ENCODE measurements at places on chromosomes 2 and 18.

GRCh38 chr2:122562775-122563174 is 807.3 kb downstream of the TSN start:
- no peak for DNase-seq

DNA sequence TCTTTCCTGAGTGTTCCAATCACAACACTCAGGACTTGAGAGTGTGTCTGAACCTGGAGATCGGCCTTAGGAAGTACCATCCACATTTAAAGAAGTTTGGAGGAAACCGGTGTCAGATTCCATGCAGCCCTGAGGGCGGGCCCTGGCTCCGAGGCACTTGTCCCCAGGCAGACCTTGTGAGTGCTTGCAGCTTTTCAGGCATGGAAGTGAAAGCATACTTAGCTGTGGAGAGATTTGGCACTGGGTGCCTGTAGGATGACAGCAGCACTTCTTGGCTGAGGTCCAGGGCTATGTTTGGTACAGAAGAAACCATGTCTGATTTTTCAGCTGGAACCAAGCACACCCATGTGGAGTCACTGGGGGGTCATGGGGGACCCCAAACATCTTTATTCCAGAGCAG is 230.8 kb downstream of the SEPTIN10 start:
- DNase-seq, result peak; percentile 64

DNA sequence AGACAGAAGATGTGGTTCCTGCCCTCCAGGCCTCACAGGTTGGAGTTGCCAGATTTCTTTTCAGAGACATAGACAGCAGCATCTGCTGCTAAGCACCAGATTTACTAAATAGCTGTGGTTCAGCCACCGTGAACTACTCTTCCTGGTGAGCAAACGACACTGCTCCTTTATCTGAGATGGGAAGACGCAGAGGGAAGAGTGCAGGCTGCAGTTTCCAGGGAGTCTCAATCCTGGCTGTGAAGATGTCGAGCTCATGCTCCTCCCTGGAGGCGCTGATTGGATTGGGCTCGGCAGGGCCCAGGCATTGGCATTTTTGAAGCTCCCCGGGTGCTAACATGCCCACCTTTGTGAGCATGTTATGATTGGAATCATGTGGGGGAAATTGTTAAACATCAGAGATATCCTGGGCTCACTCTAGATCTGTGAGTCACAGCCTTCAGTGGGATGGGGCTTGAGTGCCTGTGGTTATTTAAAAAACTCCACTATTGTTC is 314.8 kb downstream of the TSN start:
- DNase-seq, result no peak

- DNase-seq, result no peak
Observed at GRCh38 chr18:55326134-55326533, 261.9 kb downstream of the TCF4 start.

- DNase-seq, result no peak
Observed at GRCh38 chr2:44286119-44286883, 11.0 kb downstream of the SLC3A1 start.

DNA sequence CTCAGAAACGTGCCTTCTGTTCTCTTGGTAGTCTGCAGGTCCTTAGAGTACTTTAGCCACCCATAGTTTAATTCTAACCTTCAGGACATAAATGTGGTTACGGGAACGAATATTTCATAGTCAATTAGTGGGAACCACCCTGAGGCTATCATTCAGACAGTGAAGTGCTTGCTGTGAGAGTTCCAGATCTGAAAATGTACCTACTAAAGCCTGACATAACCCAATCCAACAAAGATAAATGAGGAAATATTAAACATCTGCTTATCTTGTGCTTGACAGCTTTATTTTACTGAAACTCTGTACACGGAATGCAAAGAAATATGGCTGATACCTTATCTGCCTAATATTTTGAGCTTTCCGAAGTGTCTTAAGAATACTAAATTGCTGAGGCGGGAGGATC is 43.0 kb downstream of the RAB27B start:
- DNase-seq, result no peak

- DNase-seq, result no peak
Observed at GRCh38 chr2:121748202-121748601, 7.2 kb upstream of the TSN start.

GRCh38 chr2:219381448-219381847 is 6.3 kb downstream of the DNPEP start:
- DNase-seq, result no peak

- DNase-seq, result no peak
Observed at GRCh38 chr2:119389615-119390306, 23.0 kb downstream of the DBI start.

DNA sequence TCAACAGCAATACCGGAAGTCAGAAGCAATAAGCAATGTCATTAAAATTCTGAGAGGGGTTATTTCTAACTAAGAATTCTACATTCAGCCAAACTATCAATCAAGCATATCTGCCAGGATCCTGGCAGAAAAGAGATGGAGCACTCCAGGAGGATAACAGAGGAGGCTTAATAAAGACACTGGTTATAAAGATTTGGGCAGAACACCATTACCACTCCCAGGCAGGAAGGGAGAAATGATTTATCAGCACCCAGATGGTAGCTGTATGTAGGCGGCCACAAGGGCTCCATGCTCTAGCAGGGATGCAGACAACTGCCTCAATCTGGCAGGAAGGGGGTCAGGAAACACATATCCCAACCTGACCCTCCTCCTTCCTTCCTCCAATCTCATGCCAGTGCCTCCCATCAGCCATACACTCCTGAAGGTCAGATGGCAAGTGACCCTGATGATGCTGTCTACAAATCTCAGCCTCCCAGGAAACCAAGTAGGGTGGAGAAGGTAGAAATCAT is 20.5 kb upstream of the TNFAIP6 start:
- no peak for DNase-seq

DNA sequence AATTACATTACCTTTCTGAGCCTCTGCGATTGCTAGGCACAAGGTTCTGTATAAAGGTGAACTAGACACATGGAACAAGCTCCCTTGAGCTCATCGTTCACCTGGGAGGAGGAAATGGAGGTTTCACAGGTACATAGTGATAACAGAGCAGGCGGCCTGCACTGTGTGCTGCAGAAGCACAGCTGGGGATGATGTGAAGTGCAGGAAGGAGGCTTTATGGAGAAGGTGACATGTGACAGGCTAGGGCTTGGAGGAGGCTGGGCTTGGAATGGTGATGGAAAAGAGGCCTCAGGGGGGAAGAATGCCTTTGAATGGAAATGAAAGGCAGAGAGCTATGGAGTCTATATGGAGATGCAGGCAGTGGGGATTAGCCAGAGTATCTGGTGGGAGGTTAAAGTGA is 22.9 kb downstream of the MARCHF4 start:
- DNase-seq, result no peak

DNA sequence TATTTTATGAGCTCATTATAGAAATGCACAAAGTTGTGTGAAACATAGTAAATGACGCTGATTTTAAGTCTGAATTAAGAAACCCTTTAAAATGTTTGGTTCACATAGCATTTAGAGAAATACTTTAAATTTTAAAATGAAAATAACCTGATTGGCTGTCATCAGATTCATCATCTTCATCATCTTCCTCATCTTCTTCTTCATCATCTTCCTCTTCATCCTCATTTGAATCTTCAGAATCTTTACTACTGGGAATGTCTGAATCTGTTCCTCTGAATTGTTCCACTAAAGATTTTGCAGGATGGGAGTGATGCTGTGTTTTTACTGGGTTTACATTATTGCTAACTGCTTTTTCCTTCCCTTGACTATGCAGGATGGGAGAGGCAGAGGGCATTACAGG is 146.1 kb upstream of the WDSUB1 start:
- no peak for DNase-seq

- DNase-seq, result no peak
Observed at GRCh38 chr2:130754811-130755210, 529 bp upstream of the AMER3 start.

DNA sequence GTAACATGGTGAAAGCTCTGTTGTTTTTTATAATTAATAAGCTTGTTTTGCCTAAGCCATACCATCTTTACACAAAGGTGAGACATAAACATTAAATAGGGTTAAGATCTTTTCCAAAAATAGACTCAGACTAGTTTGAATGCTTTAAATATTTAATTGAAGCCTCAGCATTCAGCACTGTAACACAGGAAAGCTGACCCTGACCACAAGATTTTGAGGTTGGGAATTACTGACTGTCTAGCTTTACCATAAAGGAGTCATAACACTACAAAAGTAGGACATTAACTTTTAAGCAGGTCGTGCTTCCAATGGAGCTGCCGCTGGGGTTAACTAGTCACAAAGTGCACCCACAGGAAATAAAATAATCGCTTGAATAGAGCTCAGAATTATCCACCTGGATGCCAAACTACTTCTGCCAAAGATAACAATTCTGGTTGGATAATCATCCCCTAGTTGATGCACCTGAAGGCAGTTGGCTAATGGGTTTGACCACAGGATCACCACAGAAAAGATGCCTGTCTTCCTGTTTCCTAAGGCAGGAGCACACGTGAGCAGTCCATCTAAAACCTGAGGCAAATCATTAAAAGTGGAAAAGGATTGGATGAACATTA is 106.2 kb downstream of the COBLL1 start:
- DNase-seq, result no peak

- no peak for DNase-seq
Observed at GRCh38 chr2:36270758-36271157, 84.8 kb upstream of the CRIM1 start.

DNA sequence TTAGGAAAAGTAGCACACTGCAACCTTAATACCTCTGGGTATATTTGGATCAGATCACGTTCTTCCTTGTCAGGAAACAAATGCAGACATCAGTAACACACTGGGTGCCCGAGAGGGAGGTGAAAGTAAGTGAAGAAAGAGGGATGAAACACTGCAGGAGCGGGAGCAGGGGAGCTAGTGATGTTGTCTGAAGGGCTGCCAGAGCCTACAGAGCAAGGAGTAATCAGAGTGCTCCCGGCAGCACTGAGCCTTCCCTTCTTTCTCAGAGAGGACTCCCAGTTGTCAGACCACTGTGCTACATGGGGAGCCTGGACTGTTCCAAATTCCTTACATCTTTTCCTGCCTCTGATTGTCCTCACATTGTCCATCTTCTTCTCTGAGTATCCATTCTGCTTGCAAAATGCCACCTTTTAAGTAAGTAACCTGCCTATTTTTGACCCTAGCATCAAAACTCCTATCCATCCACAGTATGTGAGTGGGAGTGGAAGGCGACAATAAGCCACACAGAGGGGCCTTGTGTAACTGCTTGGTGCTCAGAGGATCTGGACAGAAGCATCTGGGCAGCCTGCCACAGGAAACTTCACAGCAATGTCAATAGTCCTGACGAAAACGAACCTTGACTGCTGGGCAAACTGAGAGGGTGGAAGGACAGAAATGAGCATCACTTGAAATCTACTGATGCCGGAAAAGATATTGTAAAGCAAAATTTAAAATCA is 10.8 kb upstream of the NAB1 start:
- no peak for DNase-seq

GRCh38 chr2:20339012-20339411 is 11.6 kb downstream of the PUM2 start:
- DNase-seq, result no peak

GRCh38 chr2:158934170-158934569 is 34.3 kb upstream of the TANC1 start:
- no peak for DNase-seq

DNA sequence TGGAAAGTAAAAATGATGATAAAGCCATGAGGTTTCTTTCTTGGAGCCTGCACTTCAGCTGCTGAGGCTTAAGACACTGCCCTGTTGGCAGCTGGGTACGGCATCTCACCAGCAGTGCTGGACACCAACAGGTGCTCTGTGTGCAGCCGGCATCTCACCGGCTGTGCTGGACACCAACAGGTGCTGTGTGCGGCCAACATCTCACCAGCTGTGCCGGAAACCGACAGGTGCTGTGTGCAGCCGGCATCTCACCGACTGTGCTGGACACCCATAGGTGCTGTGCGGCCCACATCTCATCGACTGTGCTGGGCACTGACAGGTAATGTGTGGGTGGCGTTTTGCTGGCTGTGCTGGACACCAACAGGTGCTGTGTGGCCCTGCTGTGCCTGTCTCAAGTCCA is 190.8 kb downstream of the TMEM18 start:
- no peak for DNase-seq

GRCh38 chr2:225113371-225114015 is 71.2 kb upstream of the DOCK10 start:
- DNase-seq, result no peak

DNA sequence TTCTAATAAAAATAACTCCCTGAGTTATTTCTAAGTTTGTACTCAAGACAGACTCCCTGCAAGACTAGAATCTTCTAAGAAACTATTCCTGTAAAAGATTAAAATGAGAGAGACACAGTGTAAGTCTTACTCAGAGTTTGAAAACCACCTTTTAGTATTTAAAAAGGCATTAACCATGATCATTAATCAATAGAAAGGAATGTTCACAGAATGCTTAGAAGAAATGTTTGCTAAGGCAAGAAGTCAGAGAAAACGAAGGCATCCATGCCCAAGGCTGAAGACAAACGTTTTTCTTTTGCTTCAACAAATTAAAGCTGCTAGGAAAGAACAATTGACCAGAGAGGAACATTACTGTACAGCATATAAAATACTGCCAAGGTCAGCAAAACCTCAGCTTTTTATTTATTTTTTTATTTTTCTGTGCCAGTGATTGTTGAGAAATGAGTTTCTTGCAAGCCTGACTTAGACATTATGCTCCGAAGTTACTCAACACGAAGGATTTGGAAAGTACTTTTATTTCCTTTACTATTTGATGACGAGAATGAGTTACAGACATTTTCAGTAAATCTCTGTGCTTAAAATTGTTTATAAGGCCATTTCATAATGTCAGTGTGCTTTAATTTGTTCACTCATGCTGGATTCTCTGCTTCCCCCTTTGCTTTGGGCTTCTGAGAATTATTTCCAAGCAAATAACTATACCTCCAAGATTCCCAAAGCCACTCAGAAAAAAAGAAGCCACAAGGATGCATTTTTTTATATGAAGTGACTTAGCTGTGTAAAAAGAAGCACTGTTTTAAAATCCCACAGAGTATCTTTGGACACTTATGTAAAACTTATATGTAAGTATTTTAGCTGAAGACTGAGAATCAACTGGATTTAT is 20.5 kb downstream of the RND3 start:
- no peak for DNase-seq

DNA sequence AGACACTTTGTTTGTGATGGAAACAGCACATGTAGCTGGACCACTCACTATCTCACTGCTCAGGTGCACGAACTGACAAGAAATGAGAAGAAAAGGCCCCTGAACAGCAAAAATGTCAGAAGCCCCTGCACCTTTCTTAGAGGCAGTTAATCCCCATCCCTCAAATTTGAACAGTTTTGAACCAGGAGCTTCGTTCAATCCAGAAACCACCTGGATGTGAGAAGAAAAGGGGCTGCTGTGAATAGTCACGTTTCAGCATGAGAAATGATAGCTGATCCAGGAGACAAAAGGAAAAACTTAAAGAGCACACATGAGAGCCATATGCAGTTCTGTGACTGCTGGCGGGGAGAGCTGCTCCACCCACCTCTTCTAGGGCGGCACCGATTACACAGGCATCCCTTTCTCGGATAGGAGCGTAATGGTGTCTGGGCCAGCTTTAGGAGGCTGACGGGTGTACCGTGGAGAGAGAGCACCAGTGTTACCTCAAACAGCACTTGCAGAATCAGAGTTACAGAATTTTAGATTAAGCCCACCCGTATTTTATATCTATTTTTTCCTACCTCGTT is 117.0 kb upstream of the EML6 start:
- peak; percentile 59 for DNase-seq
